ENCODE measurements at places on chromosomes 12 and 14. TPM values are rescaled to one million over a fixed set of nuclear protein-coding genes. Genes with fewer than 3 reads are reported as not detected.

The PTHLH gene
- total RNA-seq = 5.0 TPM

The KRT78 gene
- total RNA-seq = not detected

The PLEKHG7 gene
- not detected for total RNA-seq

The GPR135 gene
- 0.97 TPM for total RNA-seq

The MYO1A gene
- not detected for total RNA-seq

The COQ10A gene
- 9.2 TPM for total RNA-seq

The NUP37 gene
- 24.6 TPM for total RNA-seq

The PLA2G1B gene
- total RNA-seq = not detected

The WNT5B gene
- total RNA-seq = 9.6 TPM

The P2RX7 gene
- 4.2 TPM for total RNA-seq

The SLC6A15 gene
- 10.0 TPM for total RNA-seq

The KRT71 gene
- not detected for total RNA-seq

The CBLN3 gene
- 4.7 TPM for total RNA-seq

The CIROP gene
- total RNA-seq = not detected

The TPPP2 gene
- not detected for total RNA-seq

The NFE2 gene
- not detected for total RNA-seq
